ENCODE measurements at places on chromosomes 11 and 22.

- no peak for DNase-seq
Measured at GRCh38 chr22:42680648-42681047, 31.5 kb upstream of the CYB5R3 start.

- no peak for DNase-seq
Measured at GRCh38 chr22:50600967-50601668, 525 bp downstream of the MAPK8IP2 start.

DNA sequence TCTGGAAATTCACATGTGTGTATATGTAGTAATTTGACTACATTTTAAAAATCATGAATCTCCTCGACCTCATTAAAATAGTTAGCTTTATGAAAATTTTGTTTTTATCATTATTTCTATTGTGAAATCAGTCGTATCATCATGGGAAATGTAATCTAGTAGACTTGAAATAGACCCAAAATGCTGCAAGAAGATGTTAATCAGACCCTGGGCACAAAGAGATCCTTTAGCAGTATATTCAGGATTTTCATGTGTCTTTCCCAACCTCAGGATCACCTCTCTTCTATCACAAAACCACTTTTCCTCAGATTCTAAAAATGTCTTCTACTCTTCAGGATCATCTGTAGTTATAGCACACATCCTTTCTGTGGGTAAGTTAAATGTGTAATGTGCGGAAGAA, 74.9 kb upstream of the ADSL start:
- DNase-seq: no peak

DNA sequence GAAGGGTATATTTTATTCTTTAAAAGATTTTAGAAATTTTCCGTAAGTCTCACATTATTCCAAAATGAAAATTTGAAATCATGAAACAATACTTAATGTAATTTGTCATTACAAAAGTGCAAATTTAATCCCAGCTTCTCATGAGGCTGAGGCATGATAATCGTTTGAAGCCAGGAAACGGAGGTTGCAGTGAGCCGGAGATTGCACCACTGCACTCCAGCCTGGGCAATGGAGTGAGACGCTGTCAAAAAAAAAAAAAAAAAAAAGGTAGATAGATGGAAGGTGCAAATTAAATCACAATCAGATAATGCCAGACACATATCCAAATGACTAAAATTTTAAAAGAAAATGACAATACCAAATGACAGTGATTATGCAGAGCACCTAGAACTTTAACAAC, 644.2 kb downstream of the FAM181B start:
- DNase-seq: no peak

DNA sequence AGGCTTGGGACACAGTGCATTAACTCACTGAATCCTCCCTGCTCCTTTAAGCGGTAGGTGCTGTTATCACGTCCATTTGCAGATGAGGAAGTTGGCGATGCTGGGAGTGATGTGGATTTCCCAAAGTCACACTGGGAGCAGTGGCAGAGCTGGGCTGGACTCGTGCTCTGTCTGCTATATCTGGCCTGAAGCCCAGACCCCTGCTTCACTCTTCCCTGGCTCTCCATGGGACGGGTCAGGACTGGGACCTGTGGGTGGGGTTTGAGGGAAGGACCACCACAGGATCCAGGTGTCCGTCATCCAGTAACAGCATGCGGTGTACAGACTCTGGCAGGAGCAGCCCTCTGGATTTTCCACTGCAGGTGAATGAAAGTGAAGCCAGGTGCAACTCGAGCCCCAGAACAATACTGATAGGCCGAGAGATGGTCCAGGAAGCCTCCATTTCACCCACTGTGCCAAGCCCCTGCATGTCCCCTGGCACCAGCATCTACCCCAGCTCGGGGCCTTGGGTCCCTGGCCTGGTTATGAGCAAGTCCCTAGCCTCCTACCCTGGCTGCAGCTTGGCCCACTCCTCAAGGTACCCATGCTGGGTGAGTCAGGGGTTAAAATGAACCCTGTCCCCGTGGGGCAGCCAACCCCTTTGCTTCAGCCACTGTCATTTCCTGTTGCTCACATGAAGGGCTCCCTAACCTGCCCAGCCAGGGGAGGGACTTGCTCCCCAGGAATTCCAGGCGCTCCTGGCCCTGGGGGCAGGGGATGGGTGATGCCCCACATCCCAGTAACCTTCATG, 4.2 kb downstream of the USP2 start:
- no peak for DNase-seq

DNA sequence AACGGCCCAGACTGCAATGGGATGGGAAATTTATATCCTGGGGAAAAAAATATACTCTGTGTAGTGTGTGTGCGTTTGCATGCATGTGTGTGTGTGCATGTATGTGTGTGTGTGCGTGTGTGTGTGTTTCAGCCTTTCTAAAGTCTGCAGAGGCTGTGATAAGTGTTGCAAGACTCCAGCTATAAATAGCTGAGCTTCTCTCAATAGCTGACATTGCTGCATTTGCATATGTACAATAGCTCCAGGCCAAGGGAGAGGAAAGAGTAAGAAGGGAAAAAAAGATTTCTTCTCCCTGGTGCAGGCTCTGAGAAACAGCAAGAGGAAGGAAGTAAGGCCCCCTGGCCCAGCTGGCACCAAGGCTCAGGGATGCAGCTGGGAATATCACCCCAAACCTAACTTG, 483.0 kb downstream of the MN1 start:
- DNase-seq: peak; percentile 49

DNA sequence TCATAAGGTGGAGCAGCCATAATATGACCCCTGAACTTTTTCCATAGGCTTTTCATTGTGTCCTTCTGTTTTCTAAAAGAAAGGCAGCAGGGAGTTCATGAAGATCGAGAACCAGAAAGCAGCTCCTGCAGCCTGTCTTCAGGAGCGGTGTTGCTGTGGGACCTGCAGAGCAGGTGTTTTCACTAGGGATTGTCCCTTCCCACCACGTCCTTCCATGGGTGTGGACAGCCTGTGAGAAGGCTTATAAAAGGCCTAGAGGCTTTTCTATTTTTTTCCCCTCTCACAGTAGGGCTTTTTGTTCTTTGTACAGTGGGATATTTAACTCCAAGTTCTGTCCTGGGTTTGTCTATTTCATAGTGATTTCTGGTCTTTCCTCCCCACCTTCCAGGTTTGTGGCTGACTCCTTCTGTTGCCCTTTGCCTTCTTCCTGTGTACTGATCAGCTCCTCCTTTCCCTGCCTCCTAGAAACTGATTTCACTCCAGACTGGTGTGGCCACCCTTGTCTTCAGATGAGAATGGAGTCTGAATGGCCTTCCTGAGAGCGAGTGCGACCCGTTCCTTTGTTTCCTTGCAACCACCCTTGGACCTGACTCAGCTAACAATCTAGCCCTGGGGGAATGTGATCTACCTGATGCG, 10.1 kb downstream of the MRPL16 start:
- DNase-seq: peak; percentile 54

DNA sequence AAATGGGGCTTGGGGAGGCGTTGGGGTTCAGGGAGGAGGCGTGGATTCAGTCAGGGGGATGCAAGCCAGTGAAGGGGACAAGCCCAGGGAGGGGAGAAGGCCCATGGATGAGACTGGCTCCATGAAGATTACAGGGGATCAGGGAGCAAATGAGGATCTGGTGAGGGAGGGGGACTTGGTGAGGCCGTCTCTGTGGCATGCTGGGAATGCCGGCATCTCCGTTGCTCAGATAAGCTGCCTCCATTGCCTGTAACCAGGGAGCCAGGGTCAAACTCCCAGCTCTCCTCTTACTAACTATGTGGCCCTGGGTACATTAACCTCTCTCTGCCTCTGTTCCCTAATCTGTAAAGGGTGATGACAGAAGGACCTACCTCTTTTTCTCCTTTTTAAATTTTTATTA, 38.7 kb downstream of the TPBGL start:
- no peak for DNase-seq

GRCh38 chr11:7575841-7576725, 62.3 kb downstream of the PPFIBP2 start:
- peak; percentile 83 for DNase-seq

GRCh38 chr11:1908618-1909017, 10.9 kb upstream of the TNNT3 start:
- DNase-seq: no peak

DNA sequence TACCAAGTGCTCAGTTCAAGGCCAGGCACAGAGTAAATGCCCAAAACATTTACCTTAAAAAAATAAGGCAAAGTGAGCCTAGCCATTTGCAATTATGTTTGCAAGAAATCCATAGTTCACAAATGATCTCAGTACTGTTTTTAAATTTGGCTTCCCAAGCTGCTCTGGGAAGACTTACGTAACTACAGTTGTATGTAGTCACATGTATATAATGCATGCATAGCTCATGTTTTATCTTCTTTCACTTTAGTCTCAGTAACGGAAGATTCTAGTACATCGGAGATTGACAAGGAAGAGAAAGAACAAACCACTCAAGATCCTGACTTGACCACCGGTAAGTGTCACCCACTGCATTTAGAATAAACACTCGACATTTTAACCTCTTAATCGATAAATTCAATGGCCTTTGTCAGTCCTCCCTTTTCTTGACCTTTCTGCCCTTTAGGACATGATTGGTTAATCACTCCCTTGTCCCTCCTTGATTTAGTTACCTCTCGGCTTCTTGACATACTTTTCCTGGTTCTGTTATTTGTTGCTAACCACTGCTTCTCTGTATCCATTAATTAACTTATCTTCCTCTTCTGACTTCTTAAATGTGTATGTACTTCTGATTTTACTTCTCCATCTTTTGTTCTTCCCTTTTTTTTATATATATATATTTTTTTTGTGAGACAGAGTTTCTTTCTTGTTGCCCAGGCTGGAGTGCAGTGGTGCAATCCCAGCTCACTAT, 18.0 kb upstream of the JHY start:
- no peak for DNase-seq

GRCh38 chr11:20599221-20600019, at the start of gene SLC6A5:
Gene SLC6A5, plus strand, starts transcription at chr11:20599608. Its CDS starts 65 bp downstream, at chr11:20599673.
- DNase-seq: no peak

DNA sequence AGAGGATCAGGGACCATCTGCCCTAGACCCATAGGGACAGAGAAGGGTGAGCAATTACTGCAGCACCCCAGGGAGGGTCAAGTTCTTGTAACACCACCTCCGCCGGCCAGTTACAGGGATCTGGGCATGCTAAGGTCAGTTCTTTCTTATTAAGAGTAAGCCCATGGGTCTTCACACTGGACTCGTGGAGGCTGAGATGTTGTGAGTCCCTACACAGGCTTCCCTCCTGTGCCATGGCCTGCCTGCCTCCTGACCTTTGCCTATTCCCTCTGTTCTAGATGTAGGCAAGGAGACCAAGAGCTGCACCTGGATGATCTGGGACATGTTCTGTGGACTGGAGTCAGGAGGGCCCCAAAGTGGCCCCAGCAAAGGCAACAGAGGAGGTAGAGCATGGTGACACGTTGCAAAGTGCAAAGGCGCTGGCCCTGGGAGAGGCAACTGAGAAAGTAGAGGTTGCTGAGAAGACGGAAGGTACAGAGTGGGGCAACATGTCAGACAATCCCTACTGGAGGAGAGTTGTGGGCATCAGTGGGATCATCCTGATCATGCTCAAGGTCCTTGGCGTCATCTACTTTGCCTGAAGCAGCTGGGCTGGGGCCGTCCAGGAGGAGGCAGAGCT, 16.3 kb upstream of the GNAZ start:
- DNase-seq: no peak

DNA sequence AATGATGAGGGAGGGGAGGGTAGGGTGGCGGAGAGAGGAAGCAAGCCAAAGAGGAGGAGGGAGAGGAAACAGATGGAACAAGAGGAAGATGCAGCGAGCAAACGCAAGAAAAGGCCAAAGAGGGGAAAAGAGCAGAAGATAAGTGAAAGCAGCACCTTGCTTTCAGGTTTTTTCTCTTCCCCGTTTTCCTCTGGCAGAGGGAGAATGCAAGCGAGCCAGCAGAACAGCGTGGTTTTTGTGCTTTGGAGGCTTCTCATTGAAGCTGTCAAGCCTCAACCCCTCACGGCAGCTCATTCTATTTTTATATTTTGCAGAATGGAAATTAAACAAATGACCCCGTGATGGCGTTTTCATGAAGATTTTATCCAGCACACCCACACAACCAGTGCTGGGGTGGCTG, 67.1 kb upstream of the GRAMD1B start:
- DNase-seq: no peak

DNA sequence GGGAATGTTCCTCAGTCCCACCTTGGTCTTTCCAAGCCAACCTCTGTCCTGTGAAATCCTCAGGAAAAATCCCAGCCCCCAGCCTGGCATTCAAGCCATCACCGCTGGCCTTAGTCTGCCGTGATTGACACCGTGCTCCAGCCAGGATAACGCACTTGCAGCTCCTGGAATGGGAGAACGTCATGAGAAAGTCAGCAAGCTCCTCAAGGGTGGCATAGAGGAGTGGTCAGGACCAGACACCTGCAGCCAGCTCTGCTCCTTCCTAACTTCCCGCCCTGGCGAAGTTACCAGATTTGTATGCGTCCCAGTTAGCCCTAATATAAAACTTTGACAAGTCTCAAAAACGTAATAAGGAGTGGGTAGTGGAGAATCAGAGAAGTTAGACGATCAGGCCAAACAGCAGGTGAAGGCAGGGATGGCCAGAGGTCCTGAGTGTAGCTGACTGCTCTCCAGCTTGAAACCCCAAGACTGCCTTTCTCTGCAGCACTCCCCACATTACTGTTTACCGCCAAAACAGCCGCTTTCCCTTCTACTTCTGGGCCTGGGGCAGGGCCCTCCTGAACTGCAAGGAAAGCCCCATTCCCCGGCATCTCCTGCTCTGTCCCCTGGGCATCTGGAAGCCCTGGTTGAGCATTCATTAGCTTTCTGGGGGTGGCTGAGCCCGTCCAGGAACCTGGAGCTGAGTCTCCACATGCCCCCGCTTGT, 1.3 kb upstream of the DKK3 start:
- DNase-seq: no peak

DNA sequence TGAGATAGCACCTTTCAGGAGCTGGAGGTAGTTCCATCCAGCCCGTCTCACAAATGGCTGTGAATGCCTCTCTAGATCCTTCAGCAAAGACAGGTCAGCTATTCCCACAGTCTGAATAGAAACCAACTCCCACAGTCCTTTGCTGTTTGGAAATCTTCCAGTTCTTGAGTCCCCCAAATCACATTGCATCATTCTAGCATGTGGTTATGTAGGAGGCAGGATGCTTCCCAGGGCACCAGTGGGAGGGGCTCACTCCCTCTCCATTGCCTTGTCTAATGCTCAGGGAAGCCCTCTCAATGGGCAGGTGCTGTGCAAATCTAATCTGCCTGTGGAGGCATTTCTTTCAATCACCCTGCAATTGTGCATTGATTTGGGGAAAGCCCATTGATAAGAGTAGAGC, 14.6 kb downstream of the NAV2 start:
- no peak for DNase-seq

DNA sequence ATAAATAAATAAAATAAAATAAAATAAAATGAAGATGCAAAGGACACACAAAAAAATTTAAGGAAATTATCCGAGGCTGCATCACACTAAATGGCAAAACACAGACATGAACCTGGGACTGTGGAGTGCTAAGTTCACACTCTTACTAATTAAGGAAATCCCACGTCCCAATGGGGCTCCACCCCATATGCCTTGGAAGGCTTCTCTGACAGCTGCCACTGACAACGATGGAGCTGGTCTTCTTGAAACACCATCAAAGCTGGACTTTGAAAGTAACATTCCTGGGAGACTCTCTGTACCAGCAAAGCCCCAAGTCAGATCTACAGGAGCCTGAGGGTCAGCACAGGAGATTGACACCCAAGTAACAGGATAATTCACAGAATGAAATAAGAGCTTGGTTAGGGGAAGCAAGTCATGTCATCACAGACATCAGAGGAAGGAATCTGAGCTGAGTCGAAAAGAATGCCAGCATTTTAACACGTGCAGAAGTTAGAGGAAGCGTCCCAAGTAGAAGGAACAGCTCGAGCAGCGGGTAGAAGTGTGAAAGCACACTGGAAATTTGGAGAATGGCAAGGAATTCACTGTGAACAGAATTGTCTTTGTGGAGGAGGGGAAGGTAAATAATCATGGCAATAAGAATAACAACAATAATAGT, 13.8 kb downstream of the TPST2 start:
- no peak for DNase-seq

Measured in colonic mucosa (tissue), 4 donors.